ENCODE measurements at places on chromosomes 6 and 20.

- DNase-seq, result no peak
Observed at GRCh38 chr6:52371656-52372191, 9.8 kb downstream of the PAQR8 start.

DNA sequence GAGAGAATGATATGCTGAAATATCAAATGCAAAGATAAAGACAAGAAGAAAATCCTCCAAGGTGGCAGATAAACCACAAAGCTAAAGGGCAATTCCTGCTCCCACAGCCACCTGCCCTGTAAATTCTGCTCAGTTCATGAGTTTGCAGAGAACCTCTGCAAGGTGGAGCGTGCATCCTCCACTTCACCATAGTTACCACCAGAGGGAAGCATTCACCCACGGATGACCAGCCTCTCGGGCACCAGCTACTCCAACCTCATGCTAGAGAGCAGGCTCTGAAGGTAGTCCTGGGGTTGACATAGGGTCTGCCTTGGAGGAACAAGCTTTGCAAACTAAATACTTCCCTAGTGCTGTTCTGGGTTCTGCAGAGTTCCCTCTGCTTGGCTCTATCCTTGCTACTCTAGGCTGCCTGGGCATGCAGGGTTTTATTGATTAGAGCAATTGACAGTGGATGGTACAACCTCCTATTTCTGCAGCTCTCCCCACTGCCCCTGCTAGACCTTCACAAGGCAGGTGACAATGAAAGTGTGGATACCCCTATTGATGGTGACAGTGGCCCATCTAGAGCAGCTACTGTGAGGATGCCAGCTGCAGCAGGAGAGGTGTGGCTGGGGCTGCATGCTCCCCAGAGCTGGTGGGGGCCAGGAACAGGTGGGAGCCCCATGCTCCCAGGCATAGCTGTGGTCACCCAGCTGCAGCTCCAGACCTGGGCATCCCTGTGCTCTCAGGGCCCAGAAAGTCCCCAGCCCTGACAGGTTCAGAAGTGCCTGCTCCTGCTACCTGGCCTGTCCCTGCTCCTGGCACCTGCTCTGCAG lies 51.1 kb downstream of the GGTLC1 start:
- DNase-seq, result peak; percentile 41

- no peak for DNase-seq
Observed at GRCh38 chr6:115415378-115415777, 645.3 kb downstream of the FRK start.

GRCh38 chr6:149913085-149913484 lies 9.8 kb downstream of the RAET1G start:
- no peak for DNase-seq

- no peak for DNase-seq
Observed at GRCh38 chr20:62770916-62771315, 25.4 kb upstream of the MRGBP start.

- DNase-seq, result no peak
Observed at GRCh38 chr6:145600299-145600698, 135.0 kb downstream of the EPM2A start.

DNA sequence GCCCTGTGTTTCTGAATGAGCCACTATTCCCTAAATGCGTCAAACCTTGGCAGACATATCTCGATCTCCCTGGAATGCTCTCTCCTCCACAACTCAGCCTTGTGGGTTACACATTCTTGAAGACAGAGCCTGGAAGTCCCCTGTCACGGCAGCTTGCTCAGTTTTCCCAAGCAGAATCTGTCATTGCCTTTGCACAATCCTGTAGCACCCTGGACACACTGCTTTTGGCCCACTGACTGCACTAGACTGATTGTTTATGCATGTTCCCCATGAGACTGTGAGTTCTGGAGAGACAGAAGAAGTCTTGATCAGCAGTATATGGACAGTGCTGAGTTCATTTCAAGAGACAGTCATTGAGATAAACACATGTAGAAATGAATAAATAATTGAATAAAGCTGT lies 406.7 kb downstream of the CD83 start:
- DNase-seq, result peak; percentile 23

DNA sequence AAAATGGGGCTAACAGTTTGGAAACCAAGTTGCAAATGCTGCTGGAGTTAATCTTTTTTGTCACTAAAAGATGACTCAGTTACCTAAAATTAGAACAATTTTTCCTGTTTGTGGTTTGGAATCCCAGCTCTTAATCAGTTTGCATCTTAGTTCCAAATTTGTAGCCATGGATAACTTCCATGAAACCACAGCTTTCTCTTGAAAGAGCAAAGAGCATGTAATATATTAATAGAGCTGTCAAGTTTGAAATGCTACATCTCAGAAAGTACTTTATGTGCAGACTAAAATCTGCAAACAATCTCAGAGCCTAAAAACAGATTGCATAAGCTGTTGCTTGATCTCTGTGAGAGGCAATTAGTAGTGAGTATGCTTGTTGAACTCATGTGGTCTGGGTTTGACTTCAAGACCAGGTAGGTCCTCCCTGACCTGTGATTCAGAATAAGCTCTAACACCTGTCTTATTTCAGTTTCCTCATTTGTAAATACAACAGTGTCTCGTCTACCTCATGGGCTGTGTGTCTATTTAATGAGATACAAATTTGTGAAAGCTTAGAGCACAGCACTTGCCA lies 23.5 kb downstream of the DHX35 start:
- DNase-seq, result peak; percentile 87

DNA sequence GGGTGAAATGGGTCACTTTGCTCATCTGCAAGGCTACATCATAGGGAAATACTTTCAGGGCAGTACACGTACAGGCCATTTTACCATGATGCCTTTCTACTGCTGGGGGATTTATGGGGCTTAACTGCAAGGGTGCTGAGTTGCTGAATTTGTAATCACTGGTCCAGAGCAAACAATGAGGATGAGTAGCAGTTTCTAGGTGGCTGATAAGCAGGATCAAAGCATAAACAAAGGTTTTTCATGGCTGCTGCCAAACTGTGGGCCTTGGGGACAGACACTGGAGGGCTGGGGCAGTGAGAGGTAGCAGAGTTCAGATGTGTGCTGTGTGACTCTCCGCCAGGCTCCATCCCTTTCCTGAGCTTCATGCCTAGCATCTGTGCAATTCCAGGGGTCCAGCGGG lies 68.3 kb downstream of the CNBD2 start:
- no peak for DNase-seq

DNA sequence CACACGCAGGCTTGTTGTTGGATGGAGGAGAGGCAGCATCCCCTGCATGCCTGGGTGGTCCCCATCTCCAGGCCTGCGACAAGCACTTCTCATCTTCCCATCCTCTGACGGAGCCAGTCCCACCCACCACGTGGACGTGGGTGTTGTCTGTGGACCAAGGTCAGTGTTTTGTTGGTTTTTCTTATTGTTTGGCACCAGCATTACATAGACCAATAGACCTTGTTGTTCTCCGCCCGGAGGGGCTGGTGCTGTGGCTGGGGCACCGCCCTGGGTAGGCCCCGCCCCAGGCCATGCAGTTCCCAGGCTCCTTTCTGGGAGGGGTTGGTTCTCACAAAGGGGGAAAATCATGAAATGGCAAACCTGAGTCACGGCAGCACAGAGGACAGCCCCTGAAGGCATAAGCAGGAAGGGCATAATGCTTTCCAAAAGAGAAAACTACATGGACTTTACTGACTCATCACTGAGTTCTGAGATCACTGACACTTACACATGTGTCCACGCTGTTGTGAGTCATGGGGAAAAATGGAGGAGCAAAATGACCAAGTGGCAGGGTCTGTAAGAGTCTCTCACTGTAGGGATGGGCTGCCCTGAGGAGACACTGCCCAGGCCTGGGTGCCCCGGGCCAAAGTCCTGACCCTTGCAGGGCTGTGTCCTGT lies 90.8 kb downstream of the THBS2 start:
- DNase-seq, result peak; percentile 98

DNA sequence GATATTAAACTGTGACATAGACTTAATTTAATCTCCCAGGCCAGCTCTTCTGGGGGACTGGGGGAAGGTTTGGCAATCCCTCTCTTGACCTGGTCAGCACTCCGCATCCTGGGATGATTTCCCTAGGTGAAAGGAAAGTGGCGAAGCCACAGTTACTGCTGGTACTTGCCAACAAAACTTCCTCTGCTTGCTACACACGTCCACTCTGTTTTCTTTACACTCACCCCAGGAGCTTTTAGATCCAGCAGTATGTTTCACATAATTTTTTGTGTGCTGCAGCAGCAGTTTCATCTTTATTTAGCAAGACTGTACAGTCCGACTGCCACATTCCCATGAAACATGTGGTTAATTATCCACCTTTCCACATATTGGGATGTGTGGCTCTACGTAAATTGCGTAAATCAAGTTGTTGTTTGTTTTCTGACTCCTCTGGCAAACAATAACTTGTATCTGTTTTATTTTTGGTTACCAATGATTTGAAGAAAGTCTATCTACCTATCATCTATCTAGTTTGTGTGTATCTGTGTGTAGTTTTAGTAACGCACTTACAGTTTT lies 284.0 kb downstream of the PHF3 start:
- DNase-seq, result no peak

DNA sequence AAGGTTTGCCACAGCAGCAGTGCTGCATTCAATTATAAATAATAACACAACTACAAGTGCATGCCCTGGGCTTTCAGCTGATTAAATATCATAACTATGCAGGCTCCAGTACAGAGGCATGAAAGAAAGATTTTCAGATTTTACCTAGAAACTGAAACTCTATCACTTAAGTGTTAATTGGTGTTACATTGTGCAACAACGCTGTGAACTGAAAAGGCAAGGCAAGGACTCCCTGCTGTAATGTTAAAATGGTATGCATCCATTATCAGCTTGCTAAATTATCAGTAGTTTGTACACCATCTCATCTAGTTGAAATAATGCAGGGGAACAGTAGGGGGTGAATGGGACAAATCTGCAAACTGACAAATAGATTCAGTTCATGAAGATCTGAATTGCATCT lies 976.7 kb upstream of the MANEA start:
- no peak for DNase-seq

DNA sequence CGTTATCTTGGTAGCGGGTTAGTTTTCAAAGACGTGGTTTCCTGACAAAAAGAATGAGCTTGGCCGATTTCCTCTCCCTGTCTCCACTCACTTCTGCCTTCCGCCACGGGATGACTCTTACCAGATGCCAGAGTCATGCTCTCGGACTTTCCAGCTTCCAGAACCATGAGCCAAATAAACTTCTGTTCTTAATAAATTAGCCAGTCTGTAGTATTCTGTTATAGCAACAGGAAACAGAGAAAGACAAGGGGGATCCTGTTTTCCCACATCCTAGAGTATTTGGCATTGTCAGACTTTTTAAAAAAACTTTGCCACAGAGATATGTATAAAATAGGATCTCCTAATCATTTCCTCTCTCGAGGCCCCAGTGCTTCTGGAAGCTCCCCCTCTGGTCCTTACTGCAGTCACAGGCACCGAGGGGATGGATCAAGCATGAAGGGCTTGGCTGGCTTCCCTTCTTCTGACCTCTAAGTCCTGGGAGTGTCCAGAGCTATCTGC lies 84.9 kb upstream of the NAA20 start:
- peak; percentile 81 for DNase-seq

GRCh38 chr6:79636673-79637072 lies 5.5 kb downstream of the SH3BGRL2 start:
- DNase-seq, result no peak

GRCh38 chr6:117512056-117512828 lies 29.8 kb downstream of the DCBLD1 start:
- DNase-seq, result peak; percentile 30

- peak; percentile 12 for DNase-seq
Observed at GRCh38 chr6:72533606-72534005, 88.3 kb upstream of the KCNQ5 start.

DNA sequence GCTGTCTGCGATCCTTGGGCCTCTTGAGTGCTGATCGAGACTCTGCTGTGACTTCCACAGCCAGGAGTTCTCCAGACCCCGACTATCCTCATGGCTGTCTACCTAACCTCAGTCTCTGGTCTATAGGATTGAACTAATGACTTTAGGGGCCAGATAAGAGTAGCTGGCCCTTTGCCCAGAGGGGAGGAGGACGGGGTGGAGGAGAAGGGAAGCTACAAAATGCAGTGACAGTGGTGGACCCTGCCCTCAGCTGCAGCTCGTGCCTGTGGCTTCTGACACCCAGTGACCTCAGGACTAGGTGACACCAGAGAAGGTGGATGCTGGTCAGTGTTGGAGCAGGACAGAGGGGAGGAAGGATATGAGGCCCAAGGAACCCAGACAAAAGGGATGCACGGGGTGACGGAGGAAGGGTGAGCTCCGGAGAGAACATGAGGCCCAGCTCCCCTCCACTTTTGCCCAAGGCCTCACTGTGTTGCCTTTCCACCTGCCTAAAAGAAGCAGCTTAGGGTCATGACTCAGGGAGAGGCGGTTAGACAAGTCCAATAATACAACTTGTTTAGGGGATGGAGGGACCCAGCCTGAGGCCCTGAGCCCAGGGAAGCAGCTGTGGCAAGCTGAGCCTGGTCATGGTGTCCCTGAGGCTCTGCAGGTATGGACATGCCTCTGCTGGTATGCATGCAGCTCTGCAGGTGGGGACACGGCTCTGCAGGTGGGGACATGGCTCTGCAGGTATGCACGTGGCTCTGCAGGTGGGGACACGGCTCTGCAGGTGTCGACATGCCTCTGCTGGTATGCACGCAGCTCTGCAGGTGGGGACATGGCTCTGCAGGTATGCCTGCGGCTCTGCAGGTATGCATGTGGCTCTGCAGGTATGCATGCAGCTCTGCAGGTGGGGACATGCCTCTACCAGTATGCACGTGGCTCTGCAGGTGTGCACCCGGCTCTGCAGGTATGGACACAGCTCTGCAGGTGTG lies 67.7 kb downstream of the SYNJ2 start:
- DNase-seq, result no peak

DNA sequence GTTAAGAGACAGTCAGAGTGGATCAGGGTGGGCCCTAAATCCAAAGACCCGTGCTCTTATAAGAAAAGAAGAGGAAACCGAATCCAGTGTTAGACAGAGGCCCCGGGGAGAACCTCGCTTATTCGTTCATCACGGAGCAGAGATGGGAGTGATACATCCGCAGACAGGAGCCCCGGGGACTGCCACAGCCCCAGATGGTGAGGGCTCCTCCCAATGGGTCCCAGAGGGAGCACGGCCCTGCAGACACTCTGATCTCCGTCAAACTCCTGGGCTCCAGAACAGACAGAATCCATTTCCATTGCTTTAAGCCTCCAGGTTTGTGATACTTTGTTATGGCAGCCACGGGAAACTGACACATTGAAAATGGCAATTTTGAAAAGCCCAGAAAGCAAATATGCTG lies 47.0 kb downstream of the CDH4 start:
- no peak for DNase-seq

DNA sequence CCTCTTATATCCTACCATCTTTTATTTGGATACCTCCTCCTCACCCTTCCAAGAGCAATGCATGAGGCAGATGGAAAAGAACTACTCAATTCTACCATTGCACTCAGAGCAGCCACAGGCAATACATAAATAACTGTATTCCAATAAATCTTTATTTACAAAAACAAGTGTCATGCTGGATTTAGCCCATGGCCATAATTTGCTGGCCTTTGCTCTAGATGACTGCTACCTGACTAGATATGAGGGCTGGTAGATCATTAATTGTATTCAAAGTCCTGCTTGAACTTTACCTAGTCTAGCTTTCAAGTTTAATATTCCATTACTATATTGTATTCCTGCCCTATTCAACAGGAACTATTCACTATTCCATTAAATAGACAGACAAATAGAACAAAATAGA lies 37.1 kb downstream of the AFG1L start:
- no peak for DNase-seq

- DNase-seq, result no peak
Observed at GRCh38 chr6:160391419-160392116, 43.4 kb downstream of the SLC22A3 start.

- no peak for DNase-seq
Observed at GRCh38 chr6:166958926-166959861, 2.8 kb upstream of the RNASET2 start.

- no peak for DNase-seq
Observed at GRCh38 chr6:133710826-133711225, 178.1 kb upstream of the TCF21 start.

- no peak for DNase-seq
Observed at GRCh38 chr20:50691573-50692551, 520 bp upstream of the RIPOR3 start.

Measured in HFFc6 (cell line).